AG09309 (cell line): ENCODE measurements at places on chromosomes 11 and 22.

DNA sequence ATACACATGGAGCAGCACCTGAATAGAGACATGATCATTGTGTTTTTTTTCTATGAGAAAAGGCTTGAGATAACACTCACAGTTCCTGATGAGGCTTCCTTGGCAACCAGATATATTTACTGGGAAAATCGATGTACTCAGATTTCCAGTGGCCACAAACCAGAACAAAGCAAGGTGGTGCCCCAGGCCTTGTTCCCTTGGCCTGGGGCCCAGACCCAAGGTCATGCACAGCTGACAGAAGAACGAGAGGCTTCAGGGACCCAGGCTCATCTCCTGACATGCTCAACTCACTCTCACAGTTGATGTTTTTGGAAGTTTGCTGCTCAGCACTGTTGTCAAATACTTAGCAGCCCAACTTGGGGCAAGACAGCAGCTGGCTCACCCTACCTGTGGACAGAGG, 281.8 kb downstream of the NTM start:
- DNase-seq, result no peak

- no peak for DNase-seq
These were observed 1265.8 kb upstream of the CNTN5 start for GRCh38 chr11:97754976-97755375.

DNA sequence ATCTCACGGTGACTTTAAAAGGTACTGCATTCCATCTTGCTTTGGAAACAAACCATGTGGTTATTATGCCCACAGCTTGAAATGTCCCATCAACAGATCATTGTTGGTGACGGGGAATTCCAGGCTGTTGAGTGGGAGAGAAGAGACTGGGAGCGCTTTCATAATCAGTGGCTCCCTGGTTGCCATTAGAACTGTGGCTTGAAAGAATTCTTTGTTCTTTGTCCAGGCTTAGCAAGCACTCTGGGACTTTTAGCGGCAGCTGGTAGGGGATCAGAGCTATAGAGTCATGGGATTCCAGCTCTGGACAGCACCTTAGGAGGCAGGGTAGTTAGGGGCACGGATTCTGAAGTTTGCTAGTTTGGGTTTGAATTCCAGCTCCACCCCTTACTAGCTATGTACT, 22.0 kb downstream of the MMP20 start:
- DNase-seq, result peak; percentile 8

DNA sequence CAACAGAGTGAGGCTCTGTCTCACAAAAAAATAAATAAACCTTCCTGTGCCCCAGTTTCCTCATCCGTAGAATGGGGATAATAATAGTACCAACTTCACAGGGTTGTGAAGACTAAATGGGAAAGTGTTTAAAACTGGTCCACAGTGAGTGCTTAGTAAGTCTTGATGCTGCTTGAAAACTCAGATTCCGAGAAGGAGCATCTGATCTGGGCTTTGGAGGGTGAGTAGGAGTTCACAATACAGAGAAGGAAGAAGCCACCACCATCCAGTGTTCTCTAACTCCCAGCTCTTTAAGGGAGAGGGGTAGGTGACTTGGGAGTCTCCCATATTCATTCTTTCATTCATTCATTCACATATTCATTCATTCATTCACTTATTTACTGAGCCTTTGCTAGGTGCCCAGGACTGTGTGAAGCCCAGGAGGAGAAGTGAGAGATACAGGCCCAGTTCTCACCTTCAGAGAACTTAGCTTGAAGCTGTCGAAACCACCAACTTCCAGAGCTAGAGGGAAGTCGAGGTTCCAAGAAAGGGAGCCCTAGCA, 17.7 kb downstream of the CYTH4 start:
- DNase-seq, result no peak

- DNase-seq, result no peak
These were observed 246.2 kb downstream of the NTM start for GRCh38 chr11:131616481-131617140.

GRCh38 chr22:50724616-50725015, 13.4 kb upstream of the ACR start:
- DNase-seq, result no peak

DNA sequence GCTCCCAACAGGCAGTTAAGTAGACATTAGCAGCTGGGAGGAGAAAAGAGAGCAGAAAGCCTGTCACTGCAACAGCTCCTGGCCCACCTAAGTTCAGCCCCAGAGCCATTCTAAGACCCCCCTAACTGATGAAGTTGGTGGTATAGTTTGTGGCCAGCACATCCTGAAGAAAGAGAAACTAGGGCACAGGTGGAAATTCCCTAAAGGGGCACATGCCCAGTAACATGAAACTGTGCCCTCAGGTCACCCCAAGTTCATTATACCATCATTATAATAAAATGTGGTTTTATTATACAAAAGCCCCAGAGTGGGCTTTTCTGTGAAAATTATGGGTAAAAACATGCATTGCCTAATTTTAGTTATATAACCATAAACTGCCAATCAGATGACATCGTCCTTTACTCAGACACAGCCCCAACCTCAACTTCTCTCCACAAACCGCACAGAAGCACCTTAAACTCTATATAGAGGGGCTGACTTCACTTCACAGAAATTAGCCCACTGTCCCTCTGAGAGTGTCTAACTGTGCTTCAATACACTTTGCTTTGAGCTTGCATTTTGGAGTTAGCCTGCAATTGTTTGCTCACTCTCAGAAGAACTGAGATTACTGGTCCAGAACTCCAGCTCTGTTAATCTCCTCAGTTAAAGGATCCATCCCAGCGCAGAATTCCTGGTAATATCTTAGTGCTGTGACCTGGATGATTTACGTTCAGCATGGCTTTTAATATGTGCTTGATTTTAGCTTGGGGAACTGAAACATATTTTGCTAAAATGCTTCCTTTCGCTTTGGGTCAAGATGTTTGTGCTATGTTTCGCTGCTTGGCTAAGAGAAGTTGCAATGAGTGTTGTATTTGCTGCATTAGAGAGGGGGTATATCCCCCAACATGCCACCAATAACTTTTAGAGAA, 1.8 kb upstream of the APOL3 start:
- DNase-seq, result no peak

DNA sequence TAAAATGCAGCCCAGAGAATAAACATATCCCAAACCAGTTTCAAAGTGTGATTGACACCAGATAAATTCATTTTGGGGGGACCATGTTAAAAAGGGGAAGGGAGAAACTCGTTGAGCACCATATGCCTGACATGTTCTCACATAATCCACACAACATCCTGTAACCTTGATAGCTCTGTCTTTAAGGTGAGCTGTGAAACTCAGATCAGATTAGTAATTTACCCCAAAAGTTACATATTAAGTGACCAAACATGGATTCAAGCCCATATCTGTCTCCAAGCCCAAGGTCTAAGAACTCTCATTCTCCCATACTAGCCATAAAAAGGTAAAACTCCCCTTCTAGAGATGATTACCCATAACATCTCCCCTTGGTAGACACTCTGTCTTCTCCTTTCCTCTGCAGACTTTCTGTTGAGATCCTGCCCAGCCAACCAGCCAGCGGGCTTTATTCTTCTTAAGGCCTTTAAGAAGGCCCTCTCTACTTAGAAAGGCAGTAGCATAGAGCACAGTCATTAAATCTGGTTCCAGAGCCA, 150.7 kb downstream of the CCDC34 start:
- no peak for DNase-seq

DNA sequence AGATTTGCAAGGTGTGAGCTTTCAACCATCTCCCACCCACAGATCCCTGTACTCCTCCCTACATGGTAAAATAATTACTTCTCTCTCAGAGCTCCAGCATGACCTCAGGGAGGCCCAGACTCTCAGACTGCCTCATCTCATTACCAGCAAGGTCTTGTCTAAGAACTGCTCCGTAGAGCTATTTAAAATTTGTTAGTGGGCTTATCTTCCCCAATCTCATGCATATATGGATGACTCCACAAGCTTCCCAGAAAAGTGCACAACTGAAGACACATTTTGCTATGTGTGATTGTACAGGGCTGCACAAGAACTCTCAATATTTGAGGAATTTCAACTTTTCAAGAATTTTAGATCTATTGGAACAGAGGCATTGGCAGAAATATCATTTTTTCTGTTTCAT, 230.3 kb downstream of the CSNK2A3 start:
- no peak for DNase-seq

- DNase-seq, result no peak
These were observed 208.7 kb downstream of the DSCAML1 start for GRCh38 chr11:117588166-117588810.

GRCh38 chr22:49620003-49620556, 207.6 kb downstream of the BRD1 start:
- DNase-seq, result no peak

GRCh38 chr11:128480665-128481064, 106.7 kb downstream of the ETS1 start:
- DNase-seq, result no peak

GRCh38 chr11:133821776-133822175, 23.5 kb downstream of the SPATA19 start:
- DNase-seq, result no peak

DNA sequence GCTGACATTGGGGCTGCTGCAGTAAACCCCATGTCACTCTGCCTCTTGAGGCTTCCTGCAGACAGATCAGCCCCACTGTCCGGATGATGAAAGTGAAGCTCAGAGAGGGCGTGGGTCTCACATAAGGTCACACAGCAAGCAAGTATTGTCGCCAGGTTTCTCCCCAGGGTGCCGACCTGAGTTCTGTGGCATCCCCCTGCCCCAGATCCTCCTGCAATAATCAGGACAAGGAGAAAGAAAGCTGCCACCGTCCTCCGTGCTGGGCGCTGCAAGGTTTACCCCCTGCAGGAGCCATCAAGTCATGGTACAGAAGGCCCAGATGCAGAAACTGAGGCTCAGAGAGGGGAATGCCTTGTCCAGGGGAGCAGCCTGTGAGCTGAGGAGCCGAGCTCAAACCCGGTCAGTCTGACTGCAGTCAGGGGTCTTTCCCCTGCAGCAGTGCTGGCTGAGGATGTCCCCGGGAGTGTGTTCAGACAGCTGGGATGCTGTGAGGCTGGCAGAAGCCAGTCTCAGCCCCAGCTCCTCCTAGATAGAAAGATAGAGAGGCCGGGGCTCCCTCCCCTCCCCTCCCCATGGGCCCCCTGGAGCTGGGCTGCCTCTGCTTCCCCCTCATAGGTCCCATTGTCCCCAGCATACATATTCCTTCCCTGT, 13.2 kb downstream of the EMID1 start:
- DNase-seq, result no peak
